Left lung (tissue), 14 donors: ENCODE measurements at places on chromosomes 11 and 22. TPM values are rescaled to one million over a fixed set of nuclear protein-coding genes. Genes with fewer than 3 reads are reported as not detected.

Gene JAM3
- 29.4 TPM for total RNA-seq

Gene MRGPRE
- total RNA-seq = 0.31 TPM

DNA sequence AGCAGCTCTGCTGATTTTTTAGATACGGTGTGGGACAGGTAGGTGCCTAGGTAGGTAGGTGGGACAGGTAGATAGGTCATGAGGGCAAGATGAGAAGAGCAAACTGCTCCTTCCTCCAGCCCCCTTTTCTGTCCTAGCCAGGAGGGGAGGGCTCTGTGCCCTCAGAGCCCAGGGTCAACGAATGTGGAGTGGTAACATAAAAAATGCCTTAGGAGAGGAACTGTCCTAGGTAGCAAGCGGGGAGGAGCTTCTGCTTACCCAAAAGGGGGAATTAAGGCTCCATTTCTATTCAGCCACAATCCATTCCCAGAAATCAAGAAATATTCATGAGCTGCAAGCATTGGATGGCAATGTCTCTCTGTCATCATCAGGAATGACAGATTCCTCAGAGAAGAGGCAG is 234.8 kb downstream of the GRIK4 start:
- H3K4me3 ChIP-seq = no peak overlapping the region
- no peak for DNase-seq
- H3K36me3 ChIP-seq = no peaks in the 10 kb centered on the region
- no peaks in the 10 kb centered on the region for H3K27me3 ChIP-seq

GRCh38 chr11:23370580-23371275 is 510.5 kb upstream of the CCDC179 start:
- no peak for DNase-seq
- no peaks in the 10 kb centered on the region for H3K27me3 ChIP-seq
- no peaks in the 10 kb centered on the region for H3K36me3 ChIP-seq

Gene GLB1L2
- 10.3 TPM for total RNA-seq

Gene CNIH2
- 0.81 TPM for total RNA-seq

Gene TRIM51
- not detected for total RNA-seq

DNA sequence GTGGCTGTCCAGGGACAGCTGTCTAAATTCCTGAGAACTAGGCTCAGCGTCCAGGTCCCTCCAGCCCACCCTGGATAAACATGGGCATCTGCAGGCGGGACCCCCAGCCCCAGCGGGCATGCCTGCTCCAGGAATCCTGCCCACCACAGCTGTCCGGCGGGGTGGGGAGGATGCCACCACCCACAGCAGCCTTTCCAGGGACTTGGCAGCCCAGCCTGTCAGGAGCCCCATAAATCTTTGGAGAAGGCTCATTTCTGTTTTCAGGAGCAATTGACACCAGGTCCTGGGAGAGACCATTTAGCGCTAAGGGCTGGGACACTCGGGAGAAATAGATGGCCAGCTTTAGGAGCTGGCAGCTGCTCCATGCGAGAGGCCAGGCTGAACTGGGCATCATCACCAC is 358.9 kb downstream of the CADM1 start:
- no peaks in the 10 kb centered on the region for H3K4me1 ChIP-seq
- H3K27ac ChIP-seq = no peak overlapping the region
- no peak overlapping the region for H3K4me3 ChIP-seq
- DNase-seq = no peak
